ENCODE measurements at places on chromosomes 12 and 14.
A peak's percentile ranks its signal among the peaks of the same experiment; 100 is the strongest.

GRCh38 chr12:6280053-6280469 lies 30.4 kb upstream of the PLEKHG6 start:
- no peak for DNase-seq

- no peak for DNase-seq
These were observed 149.7 kb upstream of the DCN start for GRCh38 chr12:91332302-91332701.

GRCh38 chr12:52361553-52361952 lies 5.7 kb downstream of the KRT85 start:
- no peak for DNase-seq

DNA sequence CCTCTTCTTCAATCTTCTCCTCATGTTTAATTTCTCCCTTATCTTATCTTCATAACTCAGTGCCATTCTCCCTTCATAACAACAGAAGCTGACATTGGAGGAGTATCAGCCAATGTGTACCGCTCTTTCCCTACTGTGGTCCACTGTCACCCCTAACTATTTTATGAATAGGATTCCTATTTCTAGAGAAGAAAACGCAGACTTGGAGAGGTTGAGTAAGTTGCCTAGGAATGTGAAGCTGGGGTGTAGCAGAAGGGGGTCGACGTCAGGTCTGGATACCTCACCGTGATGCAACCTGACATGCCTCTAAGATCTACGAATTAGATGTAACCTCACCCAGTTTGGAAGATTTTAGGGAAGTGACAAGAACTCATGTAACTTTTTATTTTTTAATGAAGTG lies 17.1 kb downstream of the LMO3 start:
- no peak for DNase-seq

DNA sequence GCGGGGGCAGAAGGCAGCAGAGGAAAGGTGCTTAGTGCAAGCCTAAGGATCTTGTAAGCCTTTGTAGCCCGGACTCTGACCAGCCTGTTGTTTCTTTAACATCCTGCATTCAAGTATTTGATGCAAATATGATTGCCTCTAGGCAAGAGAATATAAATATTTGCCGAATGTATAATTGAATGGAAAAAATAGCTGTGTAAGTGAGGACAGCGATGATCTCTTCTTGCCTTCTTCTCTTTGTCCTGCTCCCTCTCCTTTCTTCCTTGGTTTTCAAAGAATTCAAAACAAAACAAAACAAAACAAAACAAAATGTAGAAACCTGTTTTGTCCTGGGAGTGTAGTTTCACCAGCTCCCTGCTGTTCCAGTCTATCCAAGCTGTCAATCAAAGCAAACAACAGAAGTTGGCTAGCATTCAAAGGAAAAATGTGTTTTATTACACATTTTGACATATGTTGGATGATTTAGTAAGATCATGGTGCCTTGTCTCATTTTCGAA lies 74.9 kb upstream of the CPM start:
- DNase-seq: no peak

- DNase-seq: peak; percentile 1
These were observed 41.1 kb downstream of the PRB3 start for GRCh38 chr12:11228296-11228879.

DNA sequence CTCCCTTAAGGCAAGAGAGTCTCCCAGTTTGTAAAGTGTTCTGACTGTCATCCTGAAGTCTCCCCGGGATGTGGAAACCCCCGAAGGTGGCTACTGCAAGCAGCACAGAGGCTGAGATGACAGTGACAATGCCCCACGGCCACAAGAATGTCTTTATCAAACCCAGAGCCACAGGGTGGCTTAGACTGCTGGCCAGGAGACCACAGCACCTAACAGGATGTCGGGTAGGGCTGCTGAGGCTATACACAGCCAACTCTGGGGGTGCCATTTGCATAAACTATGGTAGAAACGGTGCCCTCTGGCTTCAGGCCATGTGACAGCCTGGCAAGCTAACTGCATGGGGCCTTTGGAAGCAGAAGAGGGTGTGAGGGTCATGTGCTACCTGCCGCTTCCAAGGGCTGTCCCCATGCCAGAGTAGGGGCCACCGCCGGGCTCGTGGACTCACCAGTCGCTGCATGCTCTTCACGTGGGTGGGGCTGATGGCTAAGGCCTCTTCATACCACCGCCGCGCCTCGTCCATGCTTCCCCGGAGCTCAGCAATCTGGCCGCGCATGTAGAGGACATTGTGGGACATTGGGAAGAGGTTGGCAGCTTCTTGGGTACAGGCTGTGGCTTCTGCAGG lies 180.9 kb downstream of the CALM1 start:
- DNase-seq: no peak

GRCh38 chr12:88529531-88530488 lies 50.5 kb downstream of the KITLG start:
- no peak for DNase-seq

GRCh38 chr14:82500222-82500621 lies 966.6 kb upstream of the SEL1L start:
- no peak for DNase-seq

GRCh38 chr14:35161231-35161630 lies 38.9 kb downstream of the PRORP start:
- no peak for DNase-seq

- no peak for DNase-seq
These were observed 116.3 kb upstream of the FKBP4 start for GRCh38 chr12:2678426-2678825.

GRCh38 chr12:106329231-106329982 lies 26.9 kb downstream of the TCP11L2 start:
- no peak for DNase-seq

GRCh38 chr12:15605881-15606590 lies 183.2 kb downstream of the EPS8 start:
- no peak for DNase-seq

DNA sequence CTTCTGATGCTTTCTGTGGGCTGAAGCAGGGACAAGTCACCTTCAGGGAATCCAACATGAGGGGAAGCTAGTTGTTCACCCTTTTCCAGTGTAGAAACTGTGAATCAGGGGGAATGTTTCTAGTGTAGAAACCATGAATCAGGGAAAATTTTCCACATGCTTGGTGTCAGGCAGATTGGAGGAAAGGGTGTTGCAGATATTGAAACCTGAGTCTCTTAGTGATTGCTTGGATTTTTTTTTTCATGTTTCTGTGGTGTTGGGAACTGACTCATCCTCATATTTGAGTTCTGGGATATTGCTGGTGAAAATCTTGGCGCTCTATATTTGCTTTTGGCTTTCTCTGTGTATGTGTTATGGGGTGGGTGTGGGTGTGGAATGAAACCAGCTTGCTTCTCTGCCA lies 144.5 kb upstream of the FBXO33 start:
- no peak for DNase-seq

- no peak for DNase-seq
These were observed 4.3 kb upstream of the ASB2 start for GRCh38 chr14:93980456-93981201.

DNA sequence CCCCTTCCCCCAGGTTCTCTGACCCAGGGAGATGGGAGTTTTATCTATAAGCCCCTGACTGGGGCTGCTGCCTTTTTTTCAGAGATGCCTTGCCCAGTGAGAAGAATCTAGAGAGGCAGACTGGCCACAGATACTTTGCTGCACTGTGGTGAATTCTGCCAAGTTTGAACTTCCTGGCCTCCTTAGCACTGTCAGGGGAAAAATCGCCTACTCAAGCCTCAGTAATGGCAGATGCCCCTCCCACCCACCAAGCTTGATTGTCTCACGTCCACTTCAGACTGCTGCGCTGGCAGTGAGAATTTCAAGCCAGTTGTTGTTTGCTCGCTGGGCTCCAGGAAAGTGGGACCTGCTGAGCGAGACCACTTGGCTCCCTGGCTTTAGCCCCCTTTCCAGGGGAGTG lies 31.7 kb downstream of the KLRK1 start:
- DNase-seq: no peak

DNA sequence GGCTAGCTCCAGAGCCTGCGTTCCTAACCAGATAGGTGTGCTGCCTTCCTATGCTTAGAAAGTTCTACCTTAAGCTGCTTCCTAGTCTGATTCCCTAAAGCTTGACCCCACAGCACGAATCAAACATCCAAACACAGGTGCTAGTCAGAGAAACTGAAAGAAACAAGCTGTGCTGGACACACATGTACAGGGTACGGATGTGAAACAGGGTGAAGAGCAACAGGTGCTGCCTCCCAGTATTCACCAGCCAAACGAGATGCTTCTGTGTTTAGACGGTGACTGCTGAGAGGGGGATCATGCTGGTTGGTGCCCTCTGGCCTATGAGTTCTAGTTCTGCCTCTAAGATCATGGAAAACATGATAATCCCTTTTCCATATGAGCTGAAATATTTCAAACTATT lies 105.3 kb downstream of the GRIP1 start:
- no peak for DNase-seq

- no peak for DNase-seq
These were observed 70.0 kb downstream of the TMTC1 start for GRCh38 chr12:29713729-29714128.

GRCh38 chr12:125069616-125070015 lies 4.4 kb downstream of the AACS start:
- DNase-seq: no peak

DNA sequence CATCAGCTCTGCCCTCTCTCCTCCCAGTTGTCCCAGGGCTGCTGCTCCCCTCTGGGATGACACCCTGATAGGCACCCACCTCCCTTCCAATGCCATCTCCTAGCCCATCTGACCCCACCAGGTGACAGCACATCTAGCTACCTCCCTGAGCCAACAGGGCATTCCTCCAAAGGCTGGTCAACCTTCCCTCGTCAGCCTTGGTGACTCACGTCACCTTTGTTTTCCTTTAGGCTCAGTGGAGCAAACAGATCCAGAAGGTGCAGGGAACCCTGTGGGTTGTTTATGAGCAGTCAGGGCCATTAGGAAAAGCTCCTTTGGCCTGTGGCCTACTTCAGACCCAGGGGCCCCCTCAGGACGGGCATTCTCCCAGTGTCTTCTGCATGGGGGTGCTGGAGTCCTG lies 32.4 kb downstream of the PIGH start:
- DNase-seq: no peak

- DNase-seq: no peak
These were observed 1.4 kb upstream of the PWP1 start for GRCh38 chr12:107684029-107684795.

DNA sequence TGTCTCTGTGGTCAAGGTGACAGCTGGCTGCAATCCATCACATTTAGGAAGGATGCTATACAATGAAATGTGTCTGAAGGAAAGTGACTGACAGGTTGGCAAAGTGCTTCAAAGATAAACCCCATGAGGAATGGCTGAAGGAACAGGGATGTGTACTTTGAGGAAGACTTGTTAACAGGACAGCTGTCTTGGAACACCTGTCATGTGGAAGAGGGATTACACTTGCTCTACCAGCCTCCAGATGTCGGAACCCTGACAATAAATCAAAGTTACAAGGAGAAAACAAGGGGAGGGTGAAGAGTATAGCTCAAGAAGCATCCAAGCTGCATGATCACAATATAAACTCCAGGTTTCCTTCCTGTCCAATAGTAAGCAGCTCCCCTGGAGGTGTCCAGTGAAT lies 147.8 kb upstream of the TMCC3 start:
- DNase-seq: no peak

DNA sequence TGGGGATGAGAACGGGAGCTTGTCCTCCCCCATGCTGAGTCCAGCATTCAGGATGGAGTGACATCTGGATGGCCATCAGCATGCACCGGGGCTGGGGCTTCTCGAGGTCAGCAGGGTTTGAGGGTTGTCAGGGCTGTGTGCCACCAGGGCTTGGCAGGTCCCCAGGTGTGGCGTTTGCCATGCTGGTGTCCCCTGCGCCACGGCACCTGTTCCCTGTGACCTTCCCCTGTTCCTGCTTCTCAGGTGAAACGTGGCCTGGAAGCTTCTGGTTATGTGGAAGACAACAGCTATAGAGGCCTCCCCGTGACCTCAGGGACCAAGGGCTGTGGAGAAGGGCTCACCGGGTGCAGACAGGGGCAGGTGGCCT lies 152.4 kb downstream of the KIF26A start:
- DNase-seq: no peak

GRCh38 chr14:53525608-53526007 lies 372.5 kb upstream of the DDHD1 start:
- no peak for DNase-seq

DNA sequence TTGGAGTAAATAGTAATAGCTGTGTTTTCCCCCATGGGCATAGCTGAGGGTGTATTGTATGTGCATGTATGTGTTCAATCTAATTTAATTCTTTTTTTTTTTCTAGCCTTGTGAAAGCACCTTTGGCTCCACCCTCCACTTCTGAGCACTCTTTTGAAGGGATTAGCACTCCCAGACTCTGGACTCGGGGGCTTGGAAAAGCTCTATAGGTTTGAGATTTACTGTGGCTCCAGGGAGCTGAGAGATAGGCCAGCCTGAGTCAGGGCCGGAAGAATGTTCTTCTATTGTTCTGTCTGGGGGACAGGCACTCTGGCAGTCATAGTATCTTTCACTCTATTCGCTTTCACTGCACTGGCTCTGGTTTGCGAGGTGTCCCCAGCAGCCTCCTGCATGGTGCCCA lies 540.0 kb upstream of the TBX3 start:
- no peak for DNase-seq

DNA sequence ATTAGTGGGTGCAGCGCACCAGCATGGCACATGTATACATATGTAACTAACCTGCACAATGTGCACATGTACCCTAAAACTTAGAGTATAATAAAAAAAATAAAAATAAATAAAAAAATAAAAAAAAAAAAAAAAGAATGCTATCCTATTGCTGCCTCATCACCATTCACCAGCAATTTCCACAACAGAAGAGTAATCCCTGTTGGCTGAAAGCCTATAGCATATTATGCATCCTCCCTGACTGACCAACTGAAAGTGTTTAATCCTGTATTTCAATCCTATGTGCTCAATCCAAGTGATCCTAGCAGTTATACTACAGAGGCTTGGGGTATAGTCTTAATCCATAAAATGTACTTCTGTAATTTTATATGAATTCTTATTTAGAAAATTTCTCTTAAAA lies 18.5 kb downstream of the DICER1 start:
- no peak for DNase-seq

DNA sequence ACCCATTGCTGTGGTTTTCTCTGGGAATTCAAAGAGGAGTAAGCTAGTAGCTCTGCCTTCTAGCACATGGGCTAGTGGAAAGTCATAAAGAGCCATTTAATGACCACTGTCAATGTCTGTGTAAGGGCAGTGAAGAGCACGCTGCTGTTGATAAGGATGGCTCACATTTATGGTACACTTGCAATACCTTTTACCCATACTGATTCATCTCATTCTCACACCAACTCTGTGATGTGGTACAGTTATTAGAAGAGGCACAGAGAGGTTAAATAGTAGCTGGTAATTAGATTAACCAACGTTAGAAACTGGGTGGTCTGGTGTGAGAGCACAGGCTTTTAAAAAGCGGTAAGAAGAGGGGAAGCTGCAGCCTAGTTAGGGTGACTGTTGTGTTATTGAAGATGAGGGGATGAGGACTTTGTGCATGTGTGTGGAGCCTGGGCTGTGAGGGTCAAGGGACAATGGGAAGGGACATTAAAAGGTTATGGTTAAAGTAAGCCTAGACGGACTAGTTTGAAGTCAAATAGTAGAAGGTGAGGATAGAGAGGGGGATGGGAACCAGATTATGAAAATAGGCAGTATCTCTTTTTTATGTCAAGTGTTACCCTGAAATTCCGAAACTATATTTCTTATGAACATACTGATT lies 25.2 kb downstream of the RASSF3 start:
- DNase-seq: no peak

- DNase-seq: no peak
These were observed 156.8 kb upstream of the AVPR1A start for GRCh38 chr12:63307849-63308248.

All from GDM1 (cell line).